ENCODE measurements at places on chromosomes 12 and 14. TPM values are rescaled to one million over a fixed set of nuclear protein-coding genes. Genes with fewer than 3 reads are reported as not detected.

DHRS2 gene
- polyA plus RNA-seq = 2.0 TPM

- DNase-seq = no peak
Measured at GRCh38 chr12:125936502-125936901, 871.3 kb downstream of the AACS start.

DNA sequence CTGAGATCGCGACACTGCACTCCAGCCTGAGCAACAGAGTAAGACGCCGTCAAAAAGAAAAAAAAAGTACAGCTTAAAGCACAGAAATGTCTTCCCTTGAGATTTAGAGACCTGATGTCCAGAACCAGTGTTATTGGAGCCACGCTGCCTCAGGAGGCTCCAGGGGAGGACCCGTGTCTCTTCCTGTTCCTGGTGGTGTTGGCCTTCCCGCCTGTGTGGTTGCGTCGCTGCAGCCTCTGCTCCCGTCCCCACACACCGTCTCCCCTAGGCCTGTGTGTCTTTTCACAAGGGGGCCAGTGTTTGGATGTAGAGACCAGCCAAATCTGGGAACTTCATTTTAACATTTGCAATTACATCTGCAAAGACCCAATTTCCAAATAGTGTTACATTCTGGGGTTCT lies 8.6 kb upstream of the FBRSL1 start:
- no peak for DNase-seq

SYT10 gene
- polyA plus RNA-seq = 0.86 TPM

GRCh38 chr12:29299633-29300032 lies 81.3 kb downstream of the ERGIC2 start:
- no peak for DNase-seq

- DNase-seq = no peak
Measured at GRCh38 chr12:10197879-10198278, 14.8 kb upstream of the GABARAPL1 start.

DNA sequence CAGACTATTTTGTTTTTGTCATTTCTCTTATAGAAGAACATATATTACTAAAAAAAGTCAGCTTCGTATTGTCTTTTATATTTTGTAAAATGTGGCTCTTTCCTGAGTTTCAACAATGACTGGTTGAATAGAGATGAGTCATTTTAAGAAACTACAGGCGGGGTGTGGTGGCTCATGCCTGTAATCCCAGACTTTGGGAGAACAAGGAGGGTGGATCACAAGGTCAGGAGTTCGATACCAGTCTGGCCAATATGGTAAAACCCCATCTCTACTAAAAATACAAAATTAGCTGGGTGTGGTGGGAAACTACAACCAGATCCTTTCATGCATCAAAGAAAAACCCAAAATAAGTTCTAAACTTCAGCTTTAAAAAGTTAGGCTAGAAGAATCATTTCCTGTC lies 28.8 kb downstream of the HECTD4 start:
- no peak for DNase-seq
